ENCODE measurements at places on chromosomes 1 and 21.

DNA sequence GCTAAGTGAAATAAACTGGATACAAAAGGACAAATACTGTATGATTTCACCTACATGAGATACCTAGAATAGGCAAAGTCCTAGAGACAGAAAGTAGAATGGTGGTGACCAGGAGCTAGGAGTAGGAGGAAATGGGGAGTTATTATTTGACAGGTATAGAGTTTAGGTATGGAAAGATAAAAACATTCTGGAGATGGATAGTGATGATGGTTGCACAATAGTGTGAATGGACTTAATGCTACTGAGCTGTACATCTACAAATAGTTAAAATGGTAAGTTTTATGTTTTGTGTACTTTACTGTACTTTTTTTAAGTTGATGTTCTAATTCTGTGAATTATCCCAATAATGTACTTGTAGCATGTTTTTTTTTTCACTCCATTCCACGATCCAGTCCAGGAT is 59.5 kb upstream of the RALGPS2 start:
- no peak for DNase-seq

GRCh38 chr1:205662135-205662738 is 18.1 kb downstream of the SLC45A3 start:
- no peak for DNase-seq

GRCh38 chr1:41915786-41916571 is 2.7 kb downstream of the HIVEP3 start:
- DNase-seq = no peak

- DNase-seq = no peak
Observed at GRCh38 chr1:209042413-209042812, 541.1 kb upstream of the CAMK1G start.

GRCh38 chr21:34936883-34937563 is 112.1 kb downstream of the RUNX1 start:
- no peak for DNase-seq

DNA sequence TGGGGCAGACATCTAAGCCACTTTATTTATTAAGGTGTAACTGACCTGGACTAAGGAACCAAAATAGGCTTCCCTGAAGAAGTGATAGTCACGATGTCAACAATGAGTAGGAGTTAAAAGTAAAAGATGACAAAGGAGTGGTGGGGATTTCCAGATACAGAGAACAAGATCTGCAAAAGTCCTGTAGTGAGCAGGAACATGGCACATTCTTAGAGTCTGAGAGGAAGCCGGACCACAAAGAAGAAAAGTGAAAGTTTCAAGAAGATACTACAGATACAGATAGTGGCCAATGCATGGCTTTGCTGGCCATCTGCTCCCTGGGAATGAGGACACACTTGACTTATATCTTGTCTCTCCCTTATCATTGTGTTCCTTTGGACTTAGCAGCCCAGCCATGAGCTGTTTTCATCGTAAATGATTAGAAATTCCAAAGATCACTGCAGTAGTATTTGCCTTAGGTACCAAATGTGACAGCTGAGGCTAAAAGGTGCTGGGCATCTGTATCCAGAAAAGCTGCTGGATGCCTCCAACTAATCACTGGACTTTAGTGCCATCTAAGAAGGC is 302.4 kb upstream of the NR5A2 start:
- DNase-seq = no peak

DNA sequence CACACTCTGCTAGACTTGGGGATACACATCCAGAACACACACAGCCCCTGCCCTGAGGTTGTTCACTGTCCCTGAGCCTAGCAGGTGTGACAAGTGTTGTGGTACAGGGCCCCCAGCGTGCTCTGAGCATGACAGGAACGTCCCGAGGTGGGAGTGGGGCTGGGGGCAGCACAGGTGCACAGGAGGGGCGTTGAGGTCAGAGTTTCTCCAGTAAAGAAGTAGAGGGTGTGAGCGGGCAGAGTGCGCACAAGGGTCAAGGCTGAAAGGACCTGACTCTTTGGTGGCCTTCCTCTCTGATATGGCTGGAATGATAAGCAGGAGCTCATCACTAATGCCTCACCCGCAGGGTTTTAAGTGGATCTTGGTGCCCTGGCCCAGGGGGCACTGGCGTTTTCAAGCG is 1.3 kb upstream of the FALEC start:
- DNase-seq = no peak

- no peak for DNase-seq
Observed at GRCh38 chr21:34925597-34925996, 123.5 kb downstream of the RUNX1 start.

- no peak for DNase-seq
Observed at GRCh38 chr1:40649592-40649930, 15.9 kb downstream of the RIMS3 start.

DNA sequence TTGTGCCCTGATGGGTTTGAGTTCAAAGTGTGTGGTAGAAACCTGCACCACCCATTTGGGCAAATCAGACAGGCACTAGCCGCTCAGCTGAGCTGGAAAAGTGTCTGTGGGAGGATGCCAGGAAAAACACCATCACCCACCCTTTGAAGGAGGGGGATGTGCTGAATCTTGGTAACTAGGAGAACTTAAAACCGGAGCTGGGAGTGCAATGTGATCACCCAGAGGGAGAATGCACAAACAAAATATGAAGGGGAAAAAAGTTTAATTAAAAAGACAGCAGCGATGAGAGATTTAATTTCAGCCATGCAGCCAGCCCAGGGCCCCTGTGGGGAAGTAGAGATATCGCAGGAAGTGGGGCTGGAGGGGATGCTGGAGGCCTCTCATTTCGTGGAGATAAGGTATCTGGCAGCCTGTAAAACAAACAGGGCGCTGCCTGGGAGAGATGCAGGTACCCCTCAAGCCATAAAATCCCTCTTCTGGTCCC is 86.8 kb upstream of the BCAR3 start:
- DNase-seq = no peak

DNA sequence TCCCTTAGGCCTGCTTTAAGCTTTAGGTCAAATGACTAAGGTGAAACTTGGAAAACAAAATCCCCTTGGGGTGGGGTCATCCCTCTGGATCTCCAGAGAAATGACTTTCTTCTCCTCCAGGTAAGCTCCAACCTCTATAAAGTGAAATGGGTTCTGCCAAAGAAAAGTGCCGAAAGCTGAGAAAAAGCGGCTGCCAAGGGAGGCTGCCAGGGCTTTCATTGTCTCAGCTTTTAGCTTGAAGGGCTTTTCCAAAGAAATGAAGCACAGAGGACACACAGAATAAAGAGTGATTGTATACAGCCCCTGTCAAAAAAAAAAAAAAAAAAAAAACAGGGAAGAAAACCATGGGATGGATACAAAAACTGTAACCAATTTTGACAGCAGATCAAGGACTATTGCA is 126.9 kb downstream of the TGFBR3 start:
- no peak for DNase-seq

DNA sequence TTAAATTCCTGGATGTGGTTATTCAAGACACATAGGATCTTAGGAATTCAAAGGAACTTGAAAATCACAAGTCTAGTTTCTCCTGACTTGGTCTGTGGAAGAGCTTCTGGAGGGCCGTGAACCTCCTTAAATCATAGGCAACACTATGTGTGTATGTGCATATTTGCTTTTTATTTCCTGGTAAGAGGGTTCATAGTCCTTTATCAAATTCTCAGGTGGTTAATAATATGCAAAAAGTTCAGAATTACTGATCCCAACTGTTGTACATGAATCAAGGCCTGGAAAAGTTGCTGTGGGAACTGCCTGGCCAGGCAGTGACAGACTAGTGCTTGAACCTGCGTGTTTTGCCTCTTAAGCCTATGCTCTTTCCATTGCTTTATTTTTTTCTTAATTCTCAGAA is 12.9 kb downstream of the MTR start:
- DNase-seq = no peak

DNA sequence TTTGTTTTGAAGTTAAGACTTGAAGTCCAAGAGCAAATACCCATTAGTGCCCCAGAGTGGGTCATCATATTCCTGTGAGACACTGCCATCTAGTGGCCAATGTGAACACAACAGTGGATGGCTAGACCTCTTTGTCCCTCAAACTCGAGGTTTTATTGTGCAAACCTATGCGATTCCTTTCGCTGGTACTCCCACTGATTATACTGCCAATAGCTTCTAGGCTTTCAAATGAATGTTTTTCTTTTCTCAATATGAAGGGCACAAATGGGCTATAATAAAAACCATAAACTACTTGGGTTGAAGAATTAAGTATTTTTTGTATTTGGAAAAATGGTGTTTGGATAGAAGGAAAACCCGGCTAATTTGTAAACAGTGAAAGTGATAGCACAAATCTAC is 100.4 kb upstream of the ZNF281 start:
- peak; percentile 79 for DNase-seq

- DNase-seq = no peak
Observed at GRCh38 chr21:35674895-35675470, 385.3 kb downstream of the SETD4 start.

- no peak for DNase-seq
Observed at GRCh38 chr1:23953020-23953419, 6.6 kb upstream of the PNRC2 start.

DNA sequence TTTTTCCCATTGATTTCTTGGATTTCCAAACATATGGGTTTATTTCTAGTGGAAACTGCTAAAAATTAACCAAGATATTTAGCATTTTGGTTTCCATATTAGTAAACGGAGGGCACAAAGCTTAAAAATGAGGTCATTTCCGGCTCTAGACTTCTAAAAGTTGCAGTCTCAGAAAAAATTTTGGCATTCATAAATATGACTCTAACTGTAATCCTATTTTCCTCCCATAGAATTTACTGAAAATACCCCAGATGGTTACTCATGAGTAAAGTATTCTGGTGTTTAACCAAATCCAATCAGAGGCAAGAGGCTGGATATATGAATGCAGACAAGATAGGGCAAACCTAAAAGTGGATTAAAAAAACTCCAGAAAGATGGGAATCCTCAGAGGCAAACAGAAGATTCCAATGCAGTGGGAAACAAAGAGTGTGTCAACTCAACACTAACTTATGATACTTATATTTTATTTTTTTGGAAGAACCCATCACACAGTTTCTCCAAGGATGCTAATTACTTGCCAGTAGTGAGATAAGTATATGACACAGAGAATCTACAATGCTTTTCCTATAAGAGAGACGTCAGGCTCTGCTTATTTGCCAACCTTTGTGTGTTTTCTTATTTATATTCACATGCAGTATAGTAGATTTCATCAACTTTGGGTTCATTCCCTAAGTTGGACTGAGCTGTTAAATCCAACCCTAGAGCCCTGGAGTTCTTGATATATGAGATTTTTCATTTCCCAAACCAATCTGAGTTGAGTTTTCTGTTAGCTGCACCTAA is 90.1 kb upstream of the BCL10 start:
- no peak for DNase-seq

DNA sequence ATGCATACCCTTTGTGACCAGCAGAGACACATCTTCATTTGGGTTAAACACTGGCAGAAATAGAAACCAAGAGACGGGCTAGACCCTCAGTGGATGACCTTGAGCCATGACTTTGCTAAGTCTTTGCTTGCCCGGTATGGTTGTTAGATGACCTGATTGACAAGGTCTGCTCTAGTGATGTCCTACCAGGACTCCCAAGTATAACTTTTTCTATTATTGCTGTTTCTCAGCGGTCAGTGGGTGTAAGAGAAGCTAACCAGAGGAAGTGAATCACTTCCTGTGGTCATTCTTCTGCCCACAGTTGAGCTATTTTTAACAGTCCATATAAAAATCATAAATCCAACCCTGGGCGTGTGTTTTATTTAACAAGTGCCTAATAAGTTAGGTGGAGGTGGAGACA is 126.2 kb upstream of the ETS2 start:
- no peak for DNase-seq

GRCh38 chr1:9198538-9199361 is 35.8 kb upstream of the H6PD start:
- peak; percentile 48 for DNase-seq

DNA sequence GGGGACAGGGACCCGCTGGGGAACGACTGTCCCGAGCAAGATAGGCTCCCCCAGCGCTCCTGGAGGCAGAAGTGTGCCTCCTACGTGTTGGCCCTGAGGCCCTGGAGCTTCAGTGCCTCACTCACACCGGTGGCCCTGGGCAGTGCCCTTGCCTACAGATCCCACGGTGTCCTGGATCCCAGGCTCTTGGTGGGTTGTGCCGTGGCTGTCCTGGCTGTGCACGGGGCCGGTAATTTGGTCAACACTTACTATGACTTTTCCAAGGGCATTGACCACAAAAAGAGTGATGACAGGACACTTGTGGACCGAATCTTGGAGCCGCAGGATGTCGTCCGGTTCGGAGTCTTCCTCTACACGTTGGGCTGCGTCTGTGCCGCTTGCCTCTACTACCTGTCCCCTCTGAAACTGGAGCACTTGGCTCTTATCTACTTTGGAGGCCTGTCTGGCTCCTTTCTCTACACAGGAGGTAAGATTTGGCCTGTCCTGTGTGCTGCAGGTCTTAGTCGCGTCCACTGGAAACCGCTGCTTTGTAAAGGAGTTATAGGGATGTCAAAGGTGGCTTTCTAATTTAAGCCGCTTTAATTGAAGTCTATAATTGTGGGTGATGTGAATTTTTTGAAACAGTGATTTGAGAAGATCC is 717 bp downstream of the UBIAD1 start:
- no peak for DNase-seq

DNA sequence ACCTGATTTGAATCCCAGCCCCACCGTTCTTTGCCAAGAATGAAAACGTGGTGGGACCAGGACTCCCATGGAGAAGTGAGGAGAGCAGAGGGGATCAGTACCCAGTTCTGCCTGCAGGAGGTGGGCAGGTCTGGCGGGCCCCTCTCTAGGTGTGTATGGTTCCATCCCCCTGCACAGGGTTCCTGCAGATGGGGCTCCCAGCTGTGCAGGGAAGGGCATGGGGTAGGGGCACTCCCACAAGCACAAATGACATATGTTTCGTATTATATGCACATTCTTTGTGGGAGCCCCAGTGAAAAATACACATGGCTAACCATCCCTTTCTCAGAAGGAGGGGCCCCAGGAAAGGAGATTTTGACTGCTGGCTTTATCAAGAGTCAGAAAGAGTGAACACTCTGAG is 144.6 kb downstream of the PLPP3 start:
- DNase-seq = no peak

- DNase-seq = no peak
Observed at GRCh38 chr1:192538407-192539296, 36.9 kb upstream of the RGS1 start.

DNA sequence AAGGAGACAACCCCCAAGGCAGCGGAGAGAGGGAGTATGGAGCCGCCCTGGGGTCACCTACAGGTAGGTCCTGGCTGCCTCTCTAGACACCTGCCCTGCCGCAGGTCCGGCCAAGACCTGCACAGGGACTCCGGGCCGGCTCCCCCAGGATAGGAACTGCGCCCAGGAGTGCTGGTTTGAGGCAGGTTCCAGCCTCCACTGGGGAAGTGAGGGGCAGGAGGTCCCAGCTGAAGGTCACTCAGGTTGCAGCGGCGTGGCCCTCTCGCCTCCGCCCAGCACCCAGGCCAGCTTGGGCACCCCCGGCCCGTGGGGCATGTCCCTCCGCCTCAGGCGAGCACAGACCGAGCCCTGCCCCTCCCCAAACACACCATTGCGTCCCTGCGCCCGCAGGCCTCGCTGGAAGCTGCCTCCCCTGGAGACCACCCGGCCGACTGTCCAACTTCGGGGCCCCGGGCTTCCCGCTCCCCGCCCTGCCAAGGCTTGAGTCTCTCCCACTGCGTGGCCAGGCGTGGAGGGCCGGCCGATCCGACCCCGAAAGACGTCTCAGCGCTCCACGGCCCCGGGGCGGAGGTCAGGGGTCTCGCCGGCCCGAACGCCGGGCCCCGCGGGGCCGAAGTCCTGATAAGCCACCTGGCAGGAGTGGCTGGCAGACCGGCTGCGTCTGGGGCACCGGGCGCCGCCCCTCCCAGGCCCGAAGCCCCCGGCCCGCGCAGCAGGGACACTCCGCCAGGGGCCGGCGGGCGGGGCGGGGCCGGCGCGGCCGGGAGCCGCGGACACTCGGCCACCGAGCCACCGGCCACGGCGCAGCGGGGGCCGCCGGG is 1.4 kb upstream of the SKI start:
- DNase-seq = no peak

- DNase-seq = no peak
Observed at GRCh38 chr1:211082824-211083223, 51.1 kb downstream of the KCNH1 start.

Measured in neural crest cell (in vitro differentiated cells).